ENCODE measurements at places on chromosomes 2 and 18. TPM values are rescaled to one million over a fixed set of nuclear protein-coding genes. Genes with fewer than 3 reads are reported as not detected.

Gene MYO3B
- total RNA-seq, result 0.09 TPM

Gene NEB
- total RNA-seq, result 0.43 TPM

Gene RTP5
- 0.53 TPM for total RNA-seq

Gene FRZB
- total RNA-seq, result not detected

Gene TOGARAM2
- 5.2 TPM for total RNA-seq

Gene CD207
- total RNA-seq, result not detected

Gene FAHD2A
- 34.8 TPM for total RNA-seq

Gene CPO
- not detected for total RNA-seq

Gene MERTK
- 0.89 TPM for total RNA-seq

Gene GREB1L
- not detected for total RNA-seq
